Hair follicle dermal papilla cell (primary cell): ENCODE measurements at places on chromosomes 2 and 18. TPM values are rescaled to one million over a fixed set of nuclear protein-coding genes. Genes with fewer than 3 reads are reported as not detected.

CRYBA2 gene
- total RNA-seq = not detected in 2 replicates

C1GALT1C1L gene
- total RNA-seq = 0.16 and 0.97 TPM in 2 replicates

LAMA1 gene
- 1.7 and 1.9 TPM in 2 replicates for total RNA-seq

PKDCC gene
- total RNA-seq = 4.0 and 6.7 TPM in 2 replicates

HEATR5B gene
- 24.2 and 28.6 TPM in 2 replicates for total RNA-seq

DNER gene
- 0.12 TPM in 1 of 2 replicates, not detected in the other for total RNA-seq

CFAP221 gene
- 0.32 and 0.36 TPM in 2 replicates for total RNA-seq
